ENCODE measurements at places on chromosomes 3 and 15.

- DNase-seq = no peak
Measured at GRCh38 chr15:27871078-27871901, 227.8 kb downstream of the OCA2 start.

- no peak for DNase-seq
Measured at GRCh38 chr15:65769482-65769881, 22.6 kb downstream of the DENND4A start.

DNA sequence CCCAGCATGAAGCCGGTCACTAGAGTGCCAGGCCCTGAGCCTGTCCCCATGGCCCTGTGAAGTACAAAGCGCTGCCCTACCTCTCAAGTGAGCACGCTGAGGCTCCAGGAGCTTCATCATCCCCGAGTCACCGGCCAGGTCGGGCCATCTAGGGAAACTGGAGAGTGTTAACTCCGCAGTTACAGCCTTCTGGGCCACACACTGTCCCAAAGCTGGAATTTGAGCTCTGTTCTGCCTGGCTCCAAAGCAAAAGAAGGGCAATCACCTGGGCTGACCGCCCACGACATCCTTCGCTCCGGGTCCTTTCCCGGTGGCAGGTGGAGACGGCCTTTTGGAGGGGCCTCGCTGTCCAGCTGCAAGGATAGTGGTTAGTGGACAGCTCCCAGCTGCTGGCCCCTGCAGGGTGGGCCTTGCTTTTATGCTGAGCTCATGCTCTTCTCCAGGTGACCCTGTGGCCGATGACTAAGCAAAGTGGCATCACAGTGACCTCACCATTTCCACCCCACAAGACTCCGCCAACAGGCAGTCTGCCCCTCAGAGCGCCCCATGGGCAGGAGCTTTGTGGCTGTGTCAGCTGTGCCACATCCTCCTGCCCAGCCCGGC lies 3.5 kb upstream of the MUC4 start:
- no peak for DNase-seq

DNA sequence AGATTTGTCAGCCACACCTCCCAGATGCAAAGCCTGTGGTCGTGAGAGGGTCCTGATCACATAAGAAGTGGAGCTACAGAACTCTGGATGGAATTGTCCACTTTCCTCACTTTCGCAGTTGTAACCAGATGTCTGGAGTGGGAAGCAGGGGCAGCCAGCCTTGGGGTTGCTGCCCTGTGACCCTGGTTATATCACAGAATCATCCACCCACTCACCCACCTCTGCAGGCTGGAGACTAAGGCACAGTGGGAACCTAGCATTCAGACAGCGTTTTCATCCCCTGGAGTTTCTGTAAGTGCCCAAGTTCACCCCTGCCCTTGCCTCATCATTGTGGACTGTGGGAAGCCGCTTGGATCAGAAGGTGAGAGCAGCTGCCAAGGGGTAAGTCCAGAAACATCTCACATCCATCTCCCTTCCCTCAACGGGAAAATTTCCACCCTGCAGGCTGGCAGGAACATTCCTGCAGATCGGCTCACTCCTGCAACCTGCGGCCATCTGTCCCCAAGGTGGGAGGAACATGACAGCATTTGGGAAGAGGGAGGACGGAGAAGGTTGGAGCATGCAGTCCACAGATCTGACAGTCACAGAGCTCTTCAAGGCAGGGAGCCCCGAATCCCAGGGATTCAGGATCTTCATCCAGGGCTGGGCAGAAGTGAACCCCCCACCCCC lies 2.9 kb upstream of the IQSEC1 start:
- DNase-seq = no peak

DNA sequence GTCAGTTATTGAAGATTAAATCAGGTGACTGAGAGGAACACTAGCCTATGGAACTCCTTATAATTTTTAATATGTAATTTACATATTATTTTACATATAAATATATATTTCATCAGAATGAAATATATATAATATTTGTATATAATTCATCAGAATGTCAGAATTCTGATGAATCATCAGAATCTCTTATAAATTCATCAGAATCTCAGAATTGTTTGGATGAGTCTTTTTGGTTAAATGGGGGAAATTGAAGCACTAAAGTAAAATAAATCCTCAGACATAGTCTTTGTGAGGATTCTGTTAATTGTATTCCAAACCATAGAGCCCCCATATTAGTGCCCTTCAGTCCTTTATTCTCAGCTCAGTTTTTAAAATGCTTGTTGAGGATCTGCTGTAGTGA lies 15.4 kb downstream of the TCF12 start:
- no peak for DNase-seq

GRCh38 chr3:166100730-166101129 lies 263.5 kb upstream of the BCHE start:
- no peak for DNase-seq

- DNase-seq = no peak
Measured at GRCh38 chr3:125552401-125552800, 32.4 kb upstream of the SNX4 start.

DNA sequence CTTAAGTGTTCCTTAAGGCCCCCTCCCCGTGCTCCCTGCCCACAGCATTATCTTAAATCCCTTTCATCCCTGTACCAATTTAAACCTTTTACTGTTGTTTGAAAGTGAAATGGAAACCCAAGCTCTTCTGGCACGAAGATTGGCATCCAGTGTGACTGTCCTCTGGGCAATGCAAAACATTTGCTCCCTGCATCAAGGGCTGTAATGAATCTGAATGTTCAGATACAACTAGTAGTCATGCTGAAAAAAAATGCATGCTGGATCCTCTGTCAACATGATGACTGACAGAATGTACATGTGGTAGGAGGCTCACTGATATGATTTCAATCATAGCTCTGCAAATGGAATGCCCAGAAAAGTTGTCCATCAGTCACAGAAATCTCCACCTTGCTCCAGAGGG lies 8.1 kb upstream of the CDIN1 start:
- no peak for DNase-seq

DNA sequence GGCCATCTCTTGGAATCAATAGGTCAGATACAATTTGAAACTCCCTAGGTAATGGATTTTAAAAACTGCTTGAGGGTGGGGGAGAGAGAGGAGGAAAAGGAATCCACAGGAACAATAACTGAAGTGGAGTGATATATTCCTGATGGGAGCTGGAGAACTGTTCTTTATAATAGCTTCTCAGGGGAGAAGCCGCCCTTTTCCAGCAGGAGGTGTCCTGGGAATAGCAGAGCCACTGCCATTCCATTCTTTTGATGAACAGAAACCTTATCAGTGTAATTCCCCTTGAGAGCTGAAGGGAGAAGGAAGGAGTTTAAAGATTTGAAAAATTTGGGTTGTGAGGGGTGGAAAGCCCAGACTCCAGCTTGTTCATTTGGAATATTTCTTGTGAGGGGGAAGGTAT lies 504.9 kb upstream of the DPH6 start:
- DNase-seq = no peak
